ENCODE measurements at places on chromosomes 1 and 21. TPM values are rescaled to one million over a fixed set of nuclear protein-coding genes. Genes with fewer than 3 reads are reported as not detected.

RYR2 gene
- polyA plus RNA-seq = 34.4 TPM

GRCh38 chr1:197526736-197527371 is 248.4 kb downstream of the DENND1B start:
- H3K27me3 ChIP-seq = no peaks in the 10 kb centered on the region
- H3K27ac ChIP-seq = no peak overlapping the region
- H3K4me1 ChIP-seq = no peaks in the 10 kb centered on the region
- no peak overlapping the region for H3K4me3 ChIP-seq
- DNase-seq = peak; percentile 57

GRCh38 chr1:236895665-236896387 is 100.7 kb downstream of the MTR start:
- no peak for DNase-seq
- H3K27ac ChIP-seq = peak overlapping the region; percentile 79
- H3K27me3 ChIP-seq = no peaks in the 10 kb centered on the region
- no peak overlapping the region for H3K4me3 ChIP-seq

- no peak overlapping the region for H3K27ac ChIP-seq
- DNase-seq = no peak
- H3K27me3 ChIP-seq = peaks cover 25% of the 10 kb centered on the region
Observed at GRCh38 chr1:942864-943533, 16.1 kb downstream of the NOC2L start.

GRCh38 chr1:184965944-184966860 is 8.1 kb downstream of the NIBAN1 start:
- no peak for DNase-seq
- H3K4me3 ChIP-seq = no peak overlapping the region
- no peaks in the 10 kb centered on the region for H3K4me1 ChIP-seq

A3GALT2 gene
- polyA plus RNA-seq = 0.57 TPM

Measured in cardiac muscle cell (in vitro differentiated cells and primary cell).